ENCODE measurements at places on chromosomes 16 and 17.

DNA sequence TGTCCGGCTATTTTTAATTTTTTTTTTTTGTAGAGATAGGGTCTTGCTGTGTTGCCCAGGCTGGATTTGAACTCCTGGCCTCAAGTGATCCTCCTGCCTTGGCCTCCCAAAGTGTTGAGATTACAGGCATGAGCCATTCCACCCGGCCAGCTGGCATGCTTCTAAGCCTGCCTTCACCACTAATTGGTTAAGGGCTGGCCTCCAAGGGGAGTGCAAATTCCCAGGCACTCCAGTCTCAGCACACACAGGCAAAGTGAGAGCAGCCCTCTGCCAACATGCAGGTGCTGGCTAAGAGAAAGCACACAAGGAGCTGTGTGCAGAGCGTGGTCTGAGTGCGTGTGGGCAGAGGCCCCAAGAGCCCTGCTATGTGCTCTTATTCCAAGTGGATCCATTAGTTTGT, 149.8 kb upstream of the HS3ST2 start:
- DNase-seq, result no peak

DNA sequence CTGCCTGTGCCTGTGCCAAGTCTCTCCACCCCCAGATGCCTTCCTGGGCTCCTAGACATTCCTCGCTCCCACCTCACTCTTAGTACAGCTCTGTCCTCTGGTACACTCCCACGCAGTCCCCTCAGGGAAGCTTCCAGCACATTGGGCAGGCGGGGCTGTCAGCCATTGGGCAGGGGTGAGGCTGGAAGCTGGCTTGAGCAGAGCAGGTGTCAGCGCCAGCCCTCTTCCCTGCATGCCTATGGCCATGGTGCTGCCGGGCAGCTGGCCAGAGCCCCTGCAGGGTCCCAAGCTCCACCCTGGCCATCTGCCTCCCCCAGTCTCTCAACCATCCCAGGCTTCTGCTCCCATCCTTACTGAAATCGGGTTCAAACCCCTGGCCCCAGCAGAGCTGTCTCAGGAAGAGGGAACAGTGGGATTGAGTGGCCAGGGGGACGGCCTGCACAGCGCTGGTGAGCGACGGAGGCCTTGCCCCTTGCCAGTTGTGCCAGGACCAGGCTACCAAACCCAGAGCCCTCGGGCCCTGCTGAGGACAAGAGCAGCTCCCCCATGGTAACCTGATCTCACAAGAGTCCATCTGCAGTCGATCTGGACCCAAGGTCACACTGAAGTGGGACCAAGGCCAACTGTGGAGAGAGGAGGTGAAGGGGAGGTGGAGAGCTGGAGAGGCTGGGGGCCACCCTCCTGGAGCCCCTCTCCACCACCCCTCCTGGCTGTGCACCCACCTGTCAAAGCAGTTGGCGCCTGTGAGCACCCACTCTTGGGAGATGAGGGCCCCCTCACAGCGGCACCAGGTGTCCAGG, 2.4 kb upstream of the B9D1 start:
- no peak for DNase-seq

- no peak for DNase-seq
These were observed 444.2 kb downstream of the SOX9 start for GRCh38 chr17:72565006-72565405.

DNA sequence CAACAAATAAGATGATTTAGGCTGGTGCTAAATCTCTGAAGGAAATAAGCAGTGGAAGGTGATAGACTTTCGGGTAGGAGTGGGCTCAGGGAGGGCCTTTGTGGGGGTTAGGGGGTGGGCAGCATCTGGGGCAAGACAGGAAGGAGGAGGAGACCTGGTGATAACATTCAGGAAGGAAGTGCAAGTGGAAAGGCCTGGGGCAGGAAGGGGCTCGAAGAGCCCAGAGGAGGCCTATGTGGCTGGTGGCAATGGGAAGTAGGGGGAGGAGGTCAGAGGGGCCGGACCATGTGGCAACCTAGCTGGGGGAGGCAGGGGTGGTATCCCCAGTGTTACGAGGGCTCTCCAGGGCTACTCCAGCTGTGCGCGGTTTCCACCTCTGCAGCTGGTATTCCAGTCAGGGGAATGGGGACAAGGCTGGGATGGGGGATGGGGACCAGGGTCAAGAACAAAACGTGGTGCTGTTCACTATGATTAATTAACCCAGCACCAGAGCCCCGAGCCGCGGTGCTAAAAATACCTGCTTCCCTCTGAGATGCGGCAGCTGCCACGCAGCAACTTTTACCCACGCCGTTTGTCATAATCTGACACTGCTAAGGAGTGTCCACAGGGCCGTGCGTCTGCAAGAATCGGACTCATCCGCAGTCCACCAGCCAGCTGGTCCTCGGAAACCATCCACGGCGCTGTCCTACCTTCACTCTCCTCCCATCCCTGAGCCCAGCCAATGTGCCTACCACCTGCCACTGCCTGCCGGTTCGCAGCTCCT, 5.2 kb upstream of the CCDC182 start:
- DNase-seq, result no peak

GRCh38 chr16:5693426-5693825, 595.8 kb upstream of the EEF2KMT start:
- no peak for DNase-seq

- peak; percentile 12 for DNase-seq
These were observed 21.5 kb upstream of the CCL5 start for GRCh38 chr17:35901631-35902175.

Measured in fibroblast of skin of back (primary cell).